ENCODE measurements at places on chromosomes 1 and 21.

GRCh38 chr1:201229095-201229494 lies 38.5 kb downstream of the IGFN1 start:
- no peak for DNase-seq

GRCh38 chr1:41646186-41646585 lies 161.7 kb upstream of the EDN2 start:
- DNase-seq, result no peak

DNA sequence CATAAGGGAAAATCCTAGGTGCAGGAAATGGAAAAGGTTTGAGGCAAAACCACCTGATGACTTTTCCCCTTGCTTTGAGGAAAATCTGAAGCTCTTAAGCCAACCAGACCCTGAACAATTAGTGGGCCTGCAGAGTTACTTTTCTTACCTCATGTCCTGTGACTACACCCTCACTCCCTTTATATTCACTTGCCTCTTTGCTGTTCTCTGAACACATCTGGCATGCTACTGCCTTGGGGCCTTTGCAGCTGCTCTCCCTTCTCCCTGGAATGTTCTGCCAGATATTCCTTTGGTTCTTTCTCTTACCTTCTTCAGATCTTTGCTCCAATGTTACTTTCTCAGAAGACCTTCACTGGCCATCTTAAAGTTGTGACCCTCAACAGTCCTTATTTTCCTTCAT lies 21.8 kb downstream of the RPTN start:
- DNase-seq, result no peak

GRCh38 chr1:182147136-182147820 lies 85.8 kb upstream of the ZNF648 start:
- DNase-seq, result no peak

- no peak for DNase-seq
Observed at GRCh38 chr1:1274931-1275431, 1.3 kb upstream of the UBE2J2 start.

DNA sequence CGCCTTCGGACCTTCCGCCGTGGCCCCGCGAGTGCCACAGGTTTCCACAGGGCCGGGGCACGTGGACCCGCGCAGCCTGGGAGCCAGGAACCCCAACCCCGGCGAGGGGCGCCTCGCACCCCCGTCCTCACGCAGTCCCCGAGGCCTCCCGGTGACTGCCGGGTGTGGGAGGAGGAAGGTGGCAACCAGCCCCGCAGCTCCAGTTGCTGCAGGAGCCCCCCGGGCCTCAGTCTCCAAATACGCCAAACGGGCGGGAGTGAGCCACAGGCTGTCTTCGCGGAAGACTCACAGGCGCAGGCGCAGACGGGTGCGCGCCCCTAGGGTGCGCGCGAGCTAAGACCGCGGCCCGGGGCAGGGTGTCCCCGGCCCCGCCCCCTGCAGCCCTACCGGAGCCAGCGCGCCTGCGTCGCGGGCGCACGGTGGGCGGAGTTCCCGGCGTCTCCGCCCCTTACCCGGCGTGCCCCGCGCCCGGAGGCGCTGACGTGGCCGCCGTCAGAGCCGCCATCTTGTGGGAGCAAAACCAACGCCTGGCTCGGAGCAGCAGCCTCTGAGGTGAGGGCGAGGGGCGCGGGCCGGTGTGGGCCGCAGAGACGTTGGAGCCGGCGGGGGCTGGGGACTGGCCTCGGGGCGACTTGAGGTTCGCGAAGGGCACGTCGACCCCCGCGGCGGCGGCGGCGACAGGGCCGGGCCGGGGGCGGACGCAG lies at the start of gene ARF1:
ARF1 (plus strand) TSS at position 495 of the 704 bp plus-strand sequence. CDS start 14,407 bp downstream, outside the sequence.
- DNase-seq, result peak; percentile 60

- no peak for DNase-seq
Observed at GRCh38 chr21:35043549-35043948, 5.6 kb downstream of the RUNX1 start.

GRCh38 chr1:69082312-69082711 lies 485.4 kb upstream of the LRRC7 start:
- DNase-seq, result no peak

GRCh38 chr1:157482174-157482573 lies 70.1 kb downstream of the FCRL5 start:
- no peak for DNase-seq

- DNase-seq, result no peak
Observed at GRCh38 chr1:57820356-57821095, 396.7 kb upstream of the DAB1 start.

- DNase-seq, result no peak
Observed at GRCh38 chr1:6859415-6860343, 74.4 kb downstream of the CAMTA1 start.

DNA sequence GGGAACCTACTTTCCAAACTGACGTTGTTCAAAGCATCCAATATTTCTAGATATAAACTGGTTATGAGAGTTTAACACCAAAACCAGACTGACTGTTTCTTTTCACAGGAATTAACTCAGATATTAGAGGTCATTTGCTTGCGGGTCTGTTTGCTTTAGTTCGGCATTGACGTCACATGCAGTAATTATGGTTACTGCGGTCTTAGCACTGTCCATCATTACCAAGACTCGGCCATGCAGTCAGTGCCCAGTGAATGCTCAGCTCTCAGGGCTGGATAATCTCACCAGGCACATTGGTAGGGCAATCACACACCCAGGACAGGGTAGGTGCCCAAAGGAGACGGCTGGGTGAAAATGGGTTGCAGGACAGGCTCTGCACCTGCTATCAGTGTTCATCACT lies 9.9 kb upstream of the F3 start:
- no peak for DNase-seq

DNA sequence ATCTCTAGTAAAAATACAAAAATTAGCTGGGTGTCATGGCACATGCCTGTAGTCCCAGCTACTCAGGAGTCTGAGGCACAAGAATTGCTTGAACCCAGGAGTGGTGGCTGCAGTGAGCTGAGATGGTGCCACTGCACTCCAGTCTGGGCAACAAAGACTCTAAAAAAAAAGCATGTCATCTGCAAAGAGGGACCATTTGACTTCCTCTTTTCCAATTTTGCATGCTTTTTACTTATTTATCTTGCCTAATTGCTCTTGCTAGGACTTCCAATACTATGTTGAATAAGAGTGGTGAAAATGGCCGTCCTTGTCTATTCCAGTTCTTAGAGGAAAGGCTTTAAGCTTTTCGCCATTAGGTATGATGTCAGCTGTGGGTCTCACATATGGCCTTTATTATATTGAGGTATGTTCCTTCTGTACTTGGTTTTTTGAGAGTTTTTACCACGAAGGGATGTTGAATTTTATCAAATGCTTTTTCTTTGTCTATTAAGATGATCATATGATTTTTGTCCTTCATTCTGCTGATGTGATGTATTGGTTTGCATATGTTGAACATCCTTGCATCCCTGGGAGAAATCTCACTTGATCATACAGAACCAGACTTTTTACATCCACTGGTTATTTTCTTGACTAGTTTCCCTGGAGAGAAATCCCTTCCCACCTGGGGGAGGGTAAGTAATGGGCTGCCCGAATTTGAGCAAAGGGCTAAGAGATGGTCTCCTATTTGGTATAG lies 17.0 kb upstream of the RAP1GAP start:
- DNase-seq, result no peak

DNA sequence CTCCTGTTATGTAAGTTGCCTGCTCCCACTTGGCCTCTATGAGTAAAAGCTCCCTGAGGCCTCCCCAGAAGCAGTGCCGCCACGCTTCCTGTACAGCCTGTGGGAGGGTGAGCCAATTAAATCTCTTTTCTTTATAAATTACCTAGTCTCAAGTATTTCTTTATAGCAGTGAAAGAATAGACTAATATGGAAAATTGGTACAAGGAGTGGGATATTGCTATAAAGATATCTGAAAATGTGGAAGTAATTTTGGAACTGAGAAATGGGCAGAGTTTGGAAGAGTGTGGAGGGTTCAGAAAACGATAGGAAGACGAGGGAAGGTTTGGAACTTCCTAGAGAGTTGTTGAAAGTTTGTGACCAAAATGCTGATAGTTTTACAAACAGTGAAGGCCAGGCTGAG lies 572.3 kb downstream of the MATN1 start:
- DNase-seq, result no peak

- DNase-seq, result no peak
Observed at GRCh38 chr21:33032434-33033047, 6.8 kb downstream of the OLIG2 start.

DNA sequence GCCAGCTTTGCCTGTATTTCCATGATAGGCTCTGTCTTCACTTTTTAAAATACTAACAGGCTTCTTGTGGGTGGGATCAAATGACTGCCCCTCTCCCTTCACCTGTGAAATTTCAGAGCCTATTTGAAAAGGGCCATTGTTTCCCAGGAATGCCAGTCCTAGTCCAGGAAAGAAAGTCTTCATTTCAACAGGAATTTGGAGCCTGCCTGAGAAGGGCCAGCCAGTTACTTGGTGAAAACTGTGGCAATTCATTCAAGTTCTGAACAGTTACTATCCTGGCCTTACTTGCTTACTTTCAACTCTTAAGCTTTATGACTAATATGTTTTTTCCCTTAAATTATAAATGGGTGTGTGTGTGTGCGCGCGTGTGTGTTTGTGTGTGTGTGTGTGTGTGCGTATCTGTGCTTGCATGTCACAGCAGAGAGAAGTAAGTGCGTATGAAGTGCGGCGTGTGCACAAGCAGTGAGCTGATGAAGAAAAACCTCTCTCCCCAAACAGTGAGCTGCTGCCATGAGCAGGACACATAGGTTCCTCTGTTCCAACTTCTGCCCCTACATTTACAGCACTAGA lies 67.5 kb upstream of the RNPC3 start:
- DNase-seq, result no peak

GRCh38 chr1:240909701-240910457 lies 297.9 kb upstream of the GREM2 start:
- DNase-seq, result no peak

DNA sequence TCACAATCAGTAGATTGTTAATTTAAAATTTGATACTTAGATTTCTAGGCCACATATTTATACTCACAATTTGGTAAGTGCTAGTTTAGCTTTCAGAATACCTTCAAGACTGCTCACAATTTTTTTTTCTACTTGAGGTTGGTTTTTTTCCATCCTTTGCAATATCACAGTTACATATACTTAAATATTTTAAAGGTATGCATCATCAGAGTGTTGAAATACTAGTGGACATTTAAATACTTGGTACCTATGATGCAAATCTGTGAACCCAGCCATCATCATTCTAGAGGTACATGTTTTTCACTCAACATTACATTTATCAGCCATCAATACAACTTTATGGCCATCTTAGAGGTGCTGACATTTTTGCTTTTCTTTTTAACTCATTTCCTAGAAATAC lies 6.2 kb upstream of the LRRC40 start:
- no peak for DNase-seq

GRCh38 chr1:204089044-204089751 lies 16.3 kb downstream of the SOX13 start:
- no peak for DNase-seq

DNA sequence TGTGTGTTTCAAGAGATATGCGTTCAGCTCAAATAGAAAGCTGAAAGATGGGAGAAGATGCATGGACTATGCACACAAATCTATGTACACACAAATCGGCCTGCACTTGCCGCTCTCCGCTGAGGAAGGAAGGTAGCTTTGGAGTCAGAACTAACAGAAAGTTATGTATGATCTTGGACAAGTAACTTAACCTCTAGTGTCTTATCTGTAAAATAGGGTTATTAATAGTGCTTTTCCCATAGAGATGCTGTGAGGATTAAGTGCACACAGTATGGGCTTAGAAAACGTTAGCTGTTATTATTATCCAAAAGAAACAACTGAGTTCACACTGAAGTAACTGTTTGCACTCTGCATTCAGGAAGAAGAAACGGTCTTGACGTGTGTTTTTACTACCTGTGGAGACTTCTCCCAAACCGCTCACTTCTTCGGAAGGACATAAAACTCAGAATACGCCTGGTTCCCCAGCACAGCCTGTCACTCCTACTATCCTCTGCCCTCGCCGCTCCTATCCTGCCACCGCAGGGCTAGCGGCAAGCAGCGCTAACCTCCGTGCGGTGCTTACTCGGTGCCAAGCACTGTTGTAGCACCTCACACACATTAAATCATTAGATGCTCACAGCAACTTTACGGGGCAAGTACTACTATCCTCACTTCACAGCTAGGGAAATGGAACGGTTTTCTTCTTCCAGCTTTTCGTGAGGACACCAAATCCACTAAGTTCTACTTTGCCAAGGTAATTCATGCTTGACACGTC lies 1.3 kb downstream of the TGFBR3 start:
- DNase-seq, result no peak

GRCh38 chr1:112583366-112583765 lies 35.6 kb downstream of the ST7L start:
- DNase-seq, result no peak

- no peak for DNase-seq
Observed at GRCh38 chr21:38760017-38760761, 45.5 kb upstream of the ETS2 start.

DNA sequence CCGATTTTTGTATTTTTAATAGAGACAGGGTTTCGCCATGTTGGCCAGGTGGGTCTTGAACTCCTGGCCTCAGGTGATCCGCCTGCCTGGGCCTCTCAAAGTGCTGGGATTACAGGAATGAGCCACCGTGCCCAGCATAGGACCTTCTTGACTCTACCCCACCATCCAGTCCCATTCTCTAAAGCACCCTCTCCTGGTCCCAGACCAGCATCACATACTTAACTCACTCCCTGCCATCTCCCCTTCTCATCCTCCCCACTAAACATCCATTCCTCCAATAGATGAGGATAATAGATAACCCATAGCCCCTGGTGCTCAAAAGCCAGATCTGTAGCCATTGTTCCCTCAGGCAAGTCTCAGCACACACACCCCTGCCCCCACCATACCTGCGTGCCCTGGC lies 2.1 kb downstream of the ENTREP3 start:
- DNase-seq, result no peak

GRCh38 chr1:3795453-3796214 lies 664 bp downstream of the LRRC47 start:
- no peak for DNase-seq

DNA sequence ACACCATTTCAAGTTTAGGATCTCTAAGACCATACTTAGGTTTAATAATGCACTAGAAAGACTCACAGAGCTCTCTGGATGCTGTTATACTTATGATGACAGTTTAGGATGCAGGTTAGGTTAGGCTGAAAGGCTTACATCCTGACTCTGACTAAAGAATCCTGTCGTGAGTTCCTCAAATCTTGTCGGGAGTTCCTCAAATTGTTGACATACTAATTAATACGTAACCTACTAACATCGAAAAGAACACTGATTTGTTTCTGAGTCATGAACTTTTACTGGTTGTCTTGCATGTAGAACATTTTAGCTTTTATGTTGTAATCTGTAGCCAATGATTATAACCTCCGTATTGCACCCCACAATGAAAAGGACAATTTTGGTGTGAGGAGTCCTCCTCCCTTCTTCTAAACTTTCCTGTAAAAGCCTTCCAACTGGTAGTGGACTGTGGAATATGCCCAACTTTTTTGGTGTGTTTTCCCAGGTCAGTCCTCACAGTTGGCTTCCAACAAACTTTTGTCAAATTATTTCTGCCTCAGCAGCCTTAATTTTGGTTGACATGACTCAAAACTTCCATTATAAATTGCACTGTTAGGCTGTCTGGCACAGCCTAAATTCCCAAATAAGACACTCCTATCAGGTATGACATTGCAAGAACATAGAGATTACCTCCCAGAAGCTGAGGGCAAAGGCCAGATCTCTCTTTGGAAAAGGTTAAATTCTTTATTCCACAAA lies 107.9 kb upstream of the PALMD start:
- no peak for DNase-seq
